ENCODE measurements at places on chromosomes 7 and 10.
A peak's percentile ranks its signal among the peaks of the same experiment; 100 is the strongest.

DNA sequence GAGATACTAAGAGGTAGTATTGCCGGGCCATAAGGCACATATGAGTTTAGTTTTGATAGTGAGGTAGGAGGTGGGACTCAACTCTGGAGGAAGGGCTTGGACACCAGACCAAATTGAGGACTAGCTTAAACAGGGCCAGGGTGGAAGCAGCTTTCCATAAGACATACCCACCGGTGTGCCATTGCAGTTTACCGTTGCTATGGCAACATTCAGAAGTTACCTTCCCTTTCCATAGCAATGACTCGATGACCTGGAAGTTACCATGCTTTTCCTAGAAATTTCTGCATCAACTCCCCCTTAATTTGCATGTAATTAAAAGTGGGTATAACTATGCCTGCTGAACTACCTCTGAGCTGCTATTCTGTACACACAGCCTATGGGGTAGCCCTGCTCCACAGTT is 10.9 kb upstream of the SNX10 start:
- no peak for DNase-seq

- no peak for DNase-seq
These were observed 180.2 kb upstream of the FZD1 start for GRCh38 chr7:91083855-91084644.

GRCh38 chr7:158527915-158528502 is 59.6 kb downstream of the PTPRN2 start:
- DNase-seq: no peak

DNA sequence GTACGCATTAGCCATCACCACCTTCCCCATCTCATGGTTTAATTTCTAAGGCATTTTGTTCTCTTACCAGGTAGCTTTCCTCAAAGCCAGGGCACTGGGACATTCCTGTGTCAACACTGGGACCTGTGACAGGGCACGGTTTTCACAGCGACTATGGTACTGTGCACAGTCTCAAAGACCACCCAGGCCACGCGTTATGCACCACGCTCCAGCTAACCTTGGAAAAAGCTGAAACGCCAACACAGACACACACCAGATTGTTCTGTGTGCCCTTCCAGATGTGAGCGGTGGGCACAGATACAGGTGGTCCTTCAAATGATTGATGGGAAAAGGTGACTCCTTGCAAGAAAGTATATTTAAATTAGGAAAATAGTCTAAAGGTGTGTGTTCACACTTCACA is 337.3 kb downstream of the WDR37 start:
- DNase-seq: no peak

GRCh38 chr7:11193888-11194287 is 220.2 kb downstream of the PHF14 start:
- no peak for DNase-seq

GRCh38 chr7:13198036-13198435 is 510.6 kb downstream of the ARL4A start:
- no peak for DNase-seq

- no peak for DNase-seq
These were observed 213.9 kb downstream of the BAMBI start for GRCh38 chr10:28891058-28891713.

DNA sequence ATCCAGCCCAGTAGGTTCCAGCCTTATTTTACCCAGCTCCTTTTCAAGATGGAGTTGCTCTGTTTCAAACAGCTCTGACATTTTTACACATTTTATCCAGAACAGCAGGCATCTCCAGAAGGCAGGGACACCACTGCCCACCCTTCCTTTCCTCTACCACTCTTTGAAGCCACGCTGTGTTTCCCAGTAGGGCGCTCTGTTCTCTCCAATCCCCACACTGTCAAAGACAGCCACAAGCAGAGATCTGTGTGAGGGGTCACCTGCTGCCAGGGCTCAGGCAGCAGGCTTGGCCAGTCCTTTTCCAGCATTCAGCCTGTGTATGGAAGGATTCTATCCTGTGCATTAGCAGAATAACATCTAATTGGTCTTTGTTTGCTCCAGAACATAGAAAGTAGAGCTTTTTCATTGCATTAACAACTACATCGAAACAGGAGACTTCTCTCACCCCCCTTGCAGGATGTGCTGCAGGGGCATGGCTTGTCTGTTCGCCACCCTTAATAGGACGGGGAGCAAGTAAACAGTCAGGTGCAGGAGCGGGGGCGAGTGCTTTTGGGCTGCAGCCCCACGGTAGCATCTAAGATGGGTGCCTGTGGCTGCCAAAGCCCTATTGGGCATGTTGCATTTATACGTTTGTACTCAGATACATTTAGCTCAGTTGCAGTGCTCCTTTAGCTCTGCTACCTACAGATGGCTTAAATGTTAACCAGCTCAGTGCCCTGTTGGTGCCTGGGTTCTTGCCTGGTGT is 326.1 kb downstream of the GALNT17 start:
- DNase-seq: no peak

GRCh38 chr7:30038196-30038980 is 10.2 kb downstream of the PLEKHA8 start:
- no peak for DNase-seq

- no peak for DNase-seq
These were observed 48.8 kb upstream of the CAMK2B start for GRCh38 chr7:44374007-44374763.

GRCh38 chr10:129030603-129030895 is 436.5 kb upstream of the MGMT start:
- peak; percentile 16 for DNase-seq

DNA sequence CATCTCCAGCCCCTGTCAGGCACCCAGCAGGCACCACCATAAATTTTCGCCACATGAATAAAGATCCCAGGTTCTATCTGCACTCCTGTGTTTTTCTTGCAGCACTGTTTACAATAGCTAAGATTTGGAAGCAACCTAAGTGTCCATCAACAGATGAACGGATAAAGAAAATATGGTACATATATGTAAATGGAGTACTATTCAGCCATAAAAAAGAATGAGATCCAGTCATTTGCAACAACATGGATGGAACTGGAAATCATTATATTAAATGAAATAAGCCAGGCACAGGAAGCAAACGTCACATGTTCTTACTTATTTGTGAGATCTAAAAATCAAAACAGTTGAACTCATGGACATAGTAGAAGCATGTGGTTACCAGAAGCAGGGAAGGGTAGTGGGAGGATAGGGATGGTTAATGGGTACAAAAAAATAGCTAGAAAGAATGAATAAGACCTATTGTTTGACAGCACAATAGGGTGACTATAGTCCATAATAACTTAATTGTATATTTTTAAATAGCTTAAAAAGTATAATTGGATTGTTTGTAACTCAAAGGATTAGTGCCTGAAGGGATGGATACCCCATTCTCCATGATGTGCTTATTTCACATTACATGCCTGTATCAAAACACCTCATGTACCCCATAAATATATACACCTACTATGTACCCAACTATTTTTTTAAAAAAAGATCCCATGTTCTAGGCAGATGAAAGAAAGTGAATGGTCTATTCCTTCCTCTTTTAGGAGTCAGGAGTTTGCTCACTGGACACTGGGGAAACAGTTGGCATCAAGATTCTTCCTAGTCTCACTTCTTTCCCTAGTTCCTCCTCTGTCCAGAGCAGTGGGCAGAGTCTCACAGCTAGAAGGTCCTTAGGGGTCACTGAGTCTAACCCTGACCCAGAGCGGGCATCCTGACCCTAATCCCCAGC is 1.0 kb upstream of the NPFFR1 start:
- no peak for DNase-seq

- DNase-seq: no peak
These were observed 94.1 kb downstream of the GRM8 start for GRCh38 chr7:127158659-127159058.

DNA sequence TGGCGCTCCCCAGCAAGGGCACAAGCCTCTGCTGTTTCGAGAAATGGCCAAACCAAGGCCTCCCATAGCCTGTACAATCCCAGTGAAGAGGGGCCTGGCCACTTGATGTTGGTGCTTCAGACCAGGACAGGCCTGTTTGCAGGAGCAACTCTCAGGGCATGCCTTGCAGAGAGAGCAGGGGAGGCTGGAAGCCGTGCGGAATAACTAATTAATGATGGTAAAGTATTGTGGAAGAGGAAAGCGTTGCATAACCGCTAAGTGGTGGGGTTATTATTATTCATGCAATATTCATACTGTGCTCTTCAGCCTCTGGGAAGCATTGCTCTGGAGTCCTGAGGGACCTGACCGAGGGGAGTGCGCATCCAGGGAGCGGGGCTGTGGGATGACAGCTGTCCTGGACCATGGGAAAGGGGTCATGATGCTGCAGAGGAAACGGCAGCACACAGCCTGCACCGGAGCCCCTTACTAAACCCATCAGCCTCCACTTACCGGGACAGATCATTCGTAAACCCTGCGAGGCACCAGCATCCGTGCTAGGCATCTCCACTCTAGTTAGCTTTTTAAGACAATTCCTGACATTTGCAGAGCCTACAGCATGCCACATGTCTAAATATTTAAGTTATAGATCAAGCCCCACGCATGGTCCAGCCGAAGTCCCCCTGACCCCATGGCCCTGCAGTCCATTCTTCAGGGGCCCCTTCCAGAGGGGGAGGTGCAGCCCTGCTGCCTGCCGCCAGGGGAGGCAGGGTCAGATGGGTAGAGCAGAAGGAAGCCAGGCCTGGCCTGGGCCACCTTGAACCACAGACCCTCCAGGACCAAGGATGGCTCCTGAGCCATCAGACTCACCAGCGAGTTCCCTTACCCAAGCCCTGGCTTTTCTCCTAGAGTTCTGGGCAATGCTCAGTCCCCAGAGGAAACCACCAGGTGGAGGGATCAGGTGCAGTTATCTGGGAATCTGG is 11.6 kb downstream of the TMEM273 start:
- no peak for DNase-seq

- no peak for DNase-seq
These were observed 40.5 kb downstream of the PDE6C start for GRCh38 chr10:93652857-93653256.

GRCh38 chr10:107984149-107984548 is 819.6 kb upstream of the SORCS1 start:
- DNase-seq: no peak

GRCh38 chr7:127959770-127960169 is 71.5 kb downstream of the LRRC4 start:
- peak; percentile 42 for DNase-seq

- DNase-seq: no peak
These were observed 253.0 kb downstream of the AGMO start for GRCh38 chr7:15308821-15309220.

GRCh38 chr10:132667342-132668047 is 118.5 kb downstream of the NKX6-2 start:
- DNase-seq: no peak

GRCh38 chr7:157708919-157709295 is 372.1 kb downstream of the DNAJB6 start:
- no peak for DNase-seq

DNA sequence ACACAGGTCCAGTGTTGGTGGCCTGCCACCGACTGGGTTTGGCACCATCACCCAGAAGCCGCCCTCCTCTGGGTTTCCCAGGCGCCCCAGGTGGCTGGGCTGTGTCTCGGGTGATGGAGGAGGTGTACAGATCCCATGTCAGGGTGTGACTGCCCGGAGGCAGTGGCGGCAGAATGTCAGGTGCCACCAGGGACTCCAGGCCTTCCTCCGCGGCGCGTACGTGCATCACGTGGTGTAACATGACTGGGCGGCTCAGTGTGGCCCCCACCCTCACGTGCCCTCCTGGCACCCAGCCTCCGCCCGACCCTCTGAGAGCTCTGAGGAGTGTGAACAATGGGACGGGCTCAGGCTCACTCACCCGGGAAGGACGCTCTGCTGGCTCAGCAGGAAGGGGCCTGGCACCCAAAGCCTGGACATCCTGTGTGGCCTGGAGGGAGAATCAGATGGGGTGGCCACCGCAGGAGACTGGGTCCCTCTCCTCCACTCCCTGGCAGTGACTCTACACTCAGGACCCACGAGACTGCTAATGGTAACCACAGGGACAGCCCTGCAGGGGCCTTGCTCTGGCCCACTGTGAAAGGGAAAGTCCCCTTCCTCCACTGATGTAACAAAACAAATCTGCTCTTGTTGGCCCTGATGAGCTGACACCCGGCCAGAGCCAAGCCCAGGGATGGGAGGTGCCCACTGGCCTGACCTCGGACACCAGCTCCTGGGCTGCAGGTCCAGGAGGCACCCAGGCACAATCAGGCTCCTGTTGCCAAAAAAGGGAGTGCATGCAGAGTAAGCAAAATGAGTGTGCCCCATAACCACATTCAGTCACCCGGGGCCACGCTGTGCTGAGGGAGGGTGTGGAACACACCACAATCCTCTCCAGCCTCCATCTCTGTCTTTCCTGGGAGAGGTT is 164.8 kb downstream of the PRKAG2 start:
- no peak for DNase-seq

- no peak for DNase-seq
These were observed 41.5 kb downstream of the MYOF start for GRCh38 chr10:93440591-93441091.

GRCh38 chr10:45466784-45467183 is 92.8 kb downstream of the ALOX5 start:
- DNase-seq: no peak

DNA sequence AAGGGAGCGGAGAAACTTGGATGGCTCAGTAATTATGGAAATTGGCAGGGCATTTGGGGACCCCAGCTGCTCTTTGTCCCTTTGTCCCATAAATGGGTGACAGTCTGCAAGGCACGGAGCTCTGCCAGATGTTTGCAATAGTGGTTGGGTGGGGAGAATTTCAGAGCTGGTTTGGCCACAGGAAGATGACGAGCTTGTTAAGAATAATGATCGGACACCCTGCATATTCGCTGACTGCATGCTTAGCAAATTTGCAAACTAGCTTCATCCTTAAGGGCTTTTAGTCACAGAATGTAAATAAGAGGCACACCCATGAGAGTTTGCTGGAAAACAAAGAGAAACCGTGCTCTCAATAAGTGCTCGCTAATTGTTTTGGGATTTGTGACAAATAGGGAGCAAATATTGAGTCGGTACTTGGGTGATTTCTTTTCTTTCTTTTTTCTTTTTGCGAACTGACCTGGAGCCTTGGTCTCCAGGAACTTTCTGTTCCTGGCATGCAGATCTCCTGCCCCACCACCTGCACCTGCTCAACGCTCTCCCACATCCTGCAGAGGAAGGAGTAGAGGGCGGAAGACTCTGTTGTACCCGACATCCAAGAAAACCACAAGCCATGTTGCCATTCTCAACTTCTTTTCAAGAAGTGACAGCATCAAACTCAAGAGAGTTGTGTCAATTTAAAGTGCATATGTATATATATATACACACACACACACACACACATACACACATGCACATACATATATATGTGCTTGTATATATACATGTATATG is 238.9 kb downstream of the CAMK1D start:
- DNase-seq: peak; percentile 44

GRCh38 chr7:141617280-141617679 is 66.1 kb downstream of the AGK start:
- no peak for DNase-seq

All from NCI-H526 treated with DMSO at 0.1 percent for 48 hours (cell line).